ENCODE measurements at places on chromosomes 16 and 17.

GRCh38 chr17:67868176-67868575, 42.9 kb downstream of the BPTF start:
- no peak for DNase-seq

GRCh38 chr16:80500961-80501525, 39.8 kb upstream of the DYNLRB2 start:
- no peak for DNase-seq

DNA sequence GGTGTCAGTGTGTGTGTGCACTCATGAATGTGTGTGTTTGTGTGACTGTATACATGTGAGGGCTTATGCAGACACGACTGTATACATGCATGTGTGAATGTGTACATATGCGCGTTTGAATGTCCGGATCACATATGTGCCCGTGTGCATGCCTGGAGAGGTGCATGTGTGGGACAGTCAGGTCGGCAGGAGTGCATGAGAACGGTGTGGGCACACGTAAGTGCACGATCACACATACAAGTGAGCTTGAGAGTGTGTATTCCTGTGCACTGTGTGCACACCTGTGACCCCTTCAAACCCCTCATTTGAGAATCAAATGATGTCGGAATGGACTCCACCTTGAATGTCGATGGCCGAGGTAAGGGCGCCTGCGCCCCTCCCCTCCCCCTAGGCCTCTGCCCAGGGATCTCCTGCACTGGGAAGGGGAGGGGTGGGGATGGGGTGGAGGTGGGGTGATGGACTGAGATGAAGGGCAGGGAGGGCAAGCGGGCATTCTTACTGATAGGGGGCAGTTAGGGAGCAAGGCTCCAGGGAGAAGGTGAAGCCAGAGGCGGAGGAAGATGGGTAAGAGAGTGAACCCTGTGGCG, 601 bp upstream of the NGFR start:
- DNase-seq, result no peak

GRCh38 chr16:88301431-88301830, 81.3 kb upstream of the ZNF469 start:
- DNase-seq, result no peak

- no peak for DNase-seq
Observed at GRCh38 chr17:9801505-9801904, 10.1 kb upstream of the DHRS7C start.

DNA sequence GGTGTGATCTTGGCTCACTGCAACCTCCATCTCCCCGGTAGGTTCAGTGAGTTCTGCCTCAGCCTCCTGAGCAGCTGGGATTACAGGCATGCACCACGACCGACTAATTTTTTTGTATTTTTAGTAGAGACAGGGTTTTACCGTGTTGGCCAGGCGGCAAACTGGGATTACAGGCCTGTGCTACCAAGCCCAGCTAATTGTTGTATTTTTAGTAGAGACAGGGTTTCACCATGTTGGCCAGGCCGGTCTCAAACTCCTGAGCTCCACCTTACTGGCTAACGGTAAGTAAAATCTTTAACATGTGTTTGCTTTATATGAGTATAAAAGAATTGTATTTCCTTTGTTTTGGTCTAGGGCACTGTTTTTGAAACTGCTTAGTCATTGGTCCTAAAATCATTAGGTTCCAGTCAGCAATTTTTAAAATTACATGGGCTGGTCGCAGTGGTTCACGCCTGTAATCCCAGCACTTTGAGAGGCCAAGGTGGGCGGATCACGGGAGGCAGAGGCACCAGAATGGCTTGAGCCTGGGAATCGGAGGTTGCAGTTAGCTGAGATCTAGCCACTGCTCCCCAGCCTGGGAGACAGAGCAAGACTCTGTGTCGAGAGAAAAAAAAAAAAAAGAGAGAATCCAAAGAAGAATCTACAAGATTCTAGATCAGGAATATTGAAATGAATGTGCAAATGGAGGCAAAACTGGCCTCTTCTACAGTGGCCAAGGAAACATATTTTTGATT, 3.6 kb downstream of the FLYWCH1 start:
- DNase-seq, result no peak

DNA sequence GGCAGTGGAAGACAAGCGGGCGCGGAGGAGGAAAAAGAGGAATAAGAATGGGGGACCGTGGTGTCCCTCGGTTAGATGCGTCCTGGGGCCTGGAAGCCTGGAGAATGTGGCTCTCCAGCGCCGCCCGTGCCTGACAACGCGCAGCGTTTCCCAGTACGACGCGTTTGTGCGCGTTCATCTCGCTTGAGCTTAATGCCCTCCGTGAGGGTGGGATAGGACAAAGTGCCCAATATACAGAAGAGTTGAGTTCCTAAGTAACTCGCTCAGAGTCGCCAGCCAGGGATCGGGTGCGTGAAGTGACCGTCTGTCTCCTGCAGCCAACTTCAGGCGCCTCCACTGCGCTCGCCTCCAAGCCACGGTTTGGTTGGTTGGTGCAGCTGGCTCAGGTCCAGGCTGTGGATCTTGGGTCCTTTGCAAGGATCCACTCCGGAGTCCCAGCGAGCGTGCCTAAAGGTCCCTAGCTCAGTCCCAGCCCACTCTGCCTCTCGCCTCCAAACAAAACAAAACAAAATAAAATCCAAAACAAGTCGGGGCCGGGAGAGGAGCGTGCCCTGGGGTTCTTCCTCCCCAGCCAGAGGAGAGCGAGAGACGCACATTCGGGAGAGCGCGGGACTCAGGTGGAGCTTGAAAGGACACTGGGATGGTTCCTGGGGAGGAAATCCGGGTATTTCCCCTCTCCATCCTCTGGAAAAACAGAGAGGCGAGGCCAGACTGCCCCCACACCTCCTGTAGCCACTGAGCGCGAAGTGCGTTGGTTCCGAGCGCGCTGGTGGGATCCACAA, 974 bp downstream of the GALR2 start:
- DNase-seq, result no peak

DNA sequence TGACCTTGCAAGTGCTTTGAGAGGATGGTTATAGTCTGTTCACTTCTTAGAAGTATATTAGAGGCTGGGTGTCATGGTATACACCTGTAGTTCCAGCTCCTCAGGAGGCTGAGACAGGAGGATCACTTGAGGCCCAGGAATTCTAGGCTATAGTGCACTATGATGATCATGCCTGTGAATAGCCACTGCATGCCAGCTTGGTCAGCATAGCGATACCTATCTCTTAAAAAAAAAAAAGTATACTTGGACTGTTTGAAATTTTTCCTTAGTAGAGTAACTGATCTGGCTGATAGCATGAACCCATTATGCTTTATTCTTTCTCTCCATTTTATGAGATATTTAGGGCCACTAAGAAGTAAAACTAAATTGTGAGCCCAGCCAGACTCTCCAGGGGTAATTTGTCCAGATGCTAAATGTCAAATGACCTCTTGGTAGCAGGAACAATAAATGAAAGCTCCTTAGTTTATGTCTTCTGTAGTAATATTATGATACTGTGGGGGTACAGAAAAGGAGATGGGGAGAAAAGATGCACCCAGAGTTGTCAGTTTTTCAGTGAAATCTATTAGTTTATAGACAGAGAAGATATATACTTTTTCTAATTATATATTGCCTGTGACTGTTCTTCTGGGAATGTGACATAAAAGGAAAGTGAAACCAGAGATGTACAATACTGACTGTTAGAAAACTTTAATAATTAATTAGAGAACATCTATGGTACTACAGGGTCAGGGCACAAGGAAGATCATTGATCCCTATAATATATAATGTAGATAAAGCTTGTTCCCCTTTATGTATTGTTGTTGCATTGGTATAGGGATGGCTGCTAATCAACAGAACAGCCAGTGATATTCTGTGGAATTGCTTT, 335.3 kb upstream of the TBX2 start:
- no peak for DNase-seq

- no peak for DNase-seq
Observed at GRCh38 chr17:7606280-7606679, 8.4 kb downstream of the FXR2 start.

DNA sequence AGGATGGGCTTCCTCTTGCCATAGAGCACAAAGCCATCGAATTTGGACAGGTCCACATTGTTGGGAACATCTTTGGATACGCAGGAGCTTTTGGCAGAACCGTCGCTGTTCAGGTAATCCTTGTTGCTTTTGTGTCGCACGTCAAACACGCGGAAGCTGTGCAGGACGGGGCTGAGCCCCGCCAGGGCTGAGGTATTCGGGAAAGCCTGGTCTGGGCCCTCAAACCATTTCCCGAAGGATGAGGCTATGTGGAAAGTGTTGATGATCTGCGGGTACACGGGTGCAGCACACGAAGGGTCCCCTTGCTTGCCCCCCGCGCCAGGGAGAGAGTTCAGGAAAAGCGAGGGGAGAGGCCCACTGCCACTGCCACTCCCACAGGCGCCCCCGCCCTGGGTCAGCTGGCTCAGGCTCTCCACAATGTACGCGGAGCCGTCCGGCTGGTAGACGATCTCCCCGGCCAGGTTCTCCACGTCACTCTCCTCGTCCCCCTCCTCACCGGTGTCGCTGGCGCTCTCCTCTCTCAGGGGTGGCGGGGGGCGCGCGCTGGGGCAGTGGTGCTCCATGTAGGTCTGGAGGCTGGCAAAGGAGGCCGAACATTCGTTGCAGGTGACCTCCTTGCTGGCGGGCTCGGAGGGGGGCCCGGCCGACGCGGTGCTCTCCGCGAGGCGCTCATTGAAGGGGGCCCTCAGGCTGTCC, 88.5 kb downstream of the ZFHX3 start:
- DNase-seq, result no peak

GRCh38 chr17:2874189-2874686, 78.0 kb downstream of the RAP1GAP2 start:
- no peak for DNase-seq

GRCh38 chr16:15483857-15484256, 49.5 kb downstream of the BMERB1 start:
- DNase-seq, result no peak

DNA sequence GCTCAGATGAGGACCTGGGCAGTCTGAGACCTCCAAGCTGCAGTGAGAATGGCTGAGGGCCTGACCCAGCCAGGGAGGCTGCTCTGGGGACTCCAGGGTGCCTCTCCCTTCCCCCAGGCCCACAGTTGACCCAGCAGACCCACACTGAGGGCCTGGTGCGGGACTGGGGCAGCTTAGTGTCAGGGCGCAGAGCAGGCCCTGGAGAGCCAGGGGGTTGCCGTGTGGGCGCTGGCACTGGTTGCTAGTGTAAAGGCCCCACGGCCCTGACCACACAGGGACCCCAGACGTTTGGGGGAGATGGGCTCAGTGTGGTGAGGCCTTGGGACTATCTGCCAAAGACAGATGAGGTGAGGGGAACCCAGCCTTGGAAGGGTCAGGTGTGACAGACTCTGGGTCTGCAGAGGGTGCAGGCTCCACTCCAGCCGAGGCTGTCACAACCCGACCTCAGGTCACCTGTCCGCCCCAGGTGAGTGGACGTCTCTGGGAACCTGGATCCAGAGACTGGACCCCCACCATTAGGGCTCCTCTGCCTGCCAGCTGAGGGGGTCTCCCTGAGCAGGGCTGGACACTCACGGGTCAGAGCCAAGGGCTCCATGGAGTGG, 50.8 kb upstream of the GNG13 start:
- no peak for DNase-seq

GRCh38 chr16:48110000-48110399, 45.8 kb downstream of the ABCC12 start:
- DNase-seq, result no peak

DNA sequence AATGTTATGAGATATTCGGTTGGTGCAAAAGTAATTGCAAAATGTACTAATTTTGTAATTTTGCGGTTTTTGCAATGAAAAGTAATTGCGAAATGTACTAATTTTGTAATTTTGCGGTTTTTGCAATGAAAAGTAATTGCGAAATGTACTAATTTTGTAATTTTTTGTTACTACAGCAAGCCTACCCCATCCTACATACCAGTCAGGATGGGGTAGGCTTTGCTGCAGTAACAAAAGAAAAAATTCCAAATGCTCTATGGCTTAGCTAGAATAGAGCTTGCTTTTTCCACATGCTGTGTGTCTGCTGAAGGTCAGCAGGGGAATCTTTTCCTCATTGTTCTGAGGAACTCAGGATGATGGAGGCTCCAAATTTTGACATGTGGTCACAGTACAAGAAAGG, 83.3 kb upstream of the GPRC5B start:
- no peak for DNase-seq

DNA sequence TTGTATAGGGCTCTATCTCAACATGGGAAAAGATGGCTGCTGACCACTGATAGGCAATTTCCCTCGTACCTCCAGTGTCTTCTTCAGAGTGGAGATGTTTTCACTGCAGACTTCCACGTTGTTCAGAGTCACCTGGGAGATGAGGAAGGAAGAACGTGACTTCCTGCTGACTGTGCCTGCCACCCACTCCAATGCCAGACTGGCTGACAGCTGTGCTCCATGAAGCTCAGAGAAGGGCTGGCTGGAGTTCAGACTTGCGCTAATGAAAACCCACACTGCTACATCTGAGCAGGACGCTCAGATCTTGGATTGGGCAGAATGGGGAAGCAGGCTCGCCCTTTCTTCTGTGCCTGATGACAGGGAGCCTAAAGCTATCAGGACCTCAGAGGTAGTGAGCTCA, 33.1 kb downstream of the COG4 start:
- no peak for DNase-seq

- DNase-seq, result no peak
Observed at GRCh38 chr16:49618955-49619354, 237.0 kb downstream of the ZNF423 start.

DNA sequence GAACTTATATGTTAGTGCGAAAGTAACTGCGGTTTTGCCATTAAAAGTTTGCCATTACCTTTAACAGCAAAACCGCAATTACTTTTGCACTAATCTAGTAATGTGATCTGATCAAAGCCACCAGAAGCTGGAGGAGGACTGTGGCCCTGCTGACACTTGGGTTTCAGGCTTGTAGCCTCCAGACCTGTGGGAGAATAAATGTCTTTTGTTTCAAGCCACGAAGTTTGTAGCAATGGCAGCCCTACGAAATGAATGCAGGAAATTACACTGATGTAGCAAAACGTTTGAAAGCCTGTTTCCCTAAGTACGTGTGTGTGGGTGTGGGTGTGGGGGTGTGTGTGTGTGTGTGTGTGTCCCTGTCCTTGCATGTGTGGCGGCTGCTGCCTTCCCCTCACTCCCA, 66.6 kb downstream of the WSB1 start:
- peak; percentile 29 for DNase-seq

DNA sequence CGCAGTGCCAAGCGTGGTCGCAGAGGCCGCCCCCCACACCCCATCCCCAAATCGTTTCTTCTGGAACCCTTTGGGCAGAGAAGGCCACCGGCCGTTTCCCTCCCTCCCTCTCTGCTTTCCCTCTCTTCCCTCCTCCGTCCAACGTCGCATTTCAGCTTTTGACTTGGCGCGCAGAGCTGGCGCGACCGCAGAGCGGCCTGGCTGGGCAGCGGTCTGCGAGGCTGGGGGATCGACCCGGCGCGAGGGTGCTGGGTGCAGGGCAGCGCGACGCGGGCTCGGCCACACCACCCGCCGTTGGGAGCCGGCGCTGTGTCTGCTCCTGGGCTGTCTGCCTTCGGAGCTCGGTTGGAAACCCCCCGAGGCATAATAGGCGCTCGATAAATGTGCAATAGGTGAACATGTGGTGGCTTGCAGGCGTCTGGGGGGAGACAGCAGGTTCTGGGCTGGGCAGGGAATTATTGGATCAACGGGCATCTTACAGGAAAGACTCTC, 2.8 kb upstream of the NTN3 start:
- no peak for DNase-seq

- DNase-seq, result no peak
Observed at GRCh38 chr17:11736613-11737312, 138.5 kb downstream of the DNAH9 start.

Data from CD4-positive, alpha-beta T cell treated with Interleukin-2 at 100 ng/mL for 4 hours (primary cell).